ENCODE measurements at places on chromosomes 12 and 14.

DNA sequence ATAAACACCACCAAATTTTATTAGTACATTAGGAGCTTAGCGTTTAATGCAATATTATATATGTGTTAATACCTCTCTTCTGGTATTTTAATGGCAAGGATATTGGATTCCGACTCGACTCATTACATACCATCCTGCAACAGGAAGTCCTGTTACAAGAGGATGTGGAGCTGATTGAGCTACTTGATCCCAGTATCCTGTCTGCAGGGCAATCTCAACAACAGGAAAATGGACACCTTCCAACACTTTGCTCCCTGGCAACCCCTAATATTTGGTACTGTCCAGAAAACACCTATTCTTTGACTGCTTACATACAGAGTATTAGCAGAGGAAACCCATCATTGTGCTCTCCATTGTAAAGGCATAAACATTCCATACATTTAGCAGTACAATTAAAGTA is 45.2 kb downstream of the VEZT start:
- no peak for DNase-seq

DNA sequence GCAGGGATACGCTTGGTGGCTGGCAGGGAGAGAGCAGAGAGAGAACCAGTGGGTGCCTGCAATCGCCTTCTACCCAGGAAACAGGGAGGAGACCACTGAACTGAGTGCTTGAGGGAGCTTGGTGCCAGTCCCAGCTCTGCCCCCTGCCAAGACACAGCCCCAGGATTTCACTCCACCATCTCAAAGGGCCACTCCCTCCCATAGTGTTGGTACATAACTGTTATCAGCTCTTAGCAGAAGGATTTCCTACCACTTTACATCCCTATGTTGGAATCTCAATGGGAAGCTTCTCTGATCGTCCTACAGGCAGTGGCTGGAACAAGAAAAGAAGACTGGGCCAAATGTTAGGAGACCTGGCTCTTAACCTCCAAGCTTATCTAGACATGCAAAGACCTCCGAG is 157.4 kb upstream of the FOXN3 start:
- no peak for DNase-seq

GRCh38 chr12:76590131-76590530 is 30.6 kb upstream of the OSBPL8 start:
- DNase-seq = no peak

GRCh38 chr12:131699434-131699833 is 11.5 kb upstream of the SFSWAP start:
- no peak for DNase-seq

DNA sequence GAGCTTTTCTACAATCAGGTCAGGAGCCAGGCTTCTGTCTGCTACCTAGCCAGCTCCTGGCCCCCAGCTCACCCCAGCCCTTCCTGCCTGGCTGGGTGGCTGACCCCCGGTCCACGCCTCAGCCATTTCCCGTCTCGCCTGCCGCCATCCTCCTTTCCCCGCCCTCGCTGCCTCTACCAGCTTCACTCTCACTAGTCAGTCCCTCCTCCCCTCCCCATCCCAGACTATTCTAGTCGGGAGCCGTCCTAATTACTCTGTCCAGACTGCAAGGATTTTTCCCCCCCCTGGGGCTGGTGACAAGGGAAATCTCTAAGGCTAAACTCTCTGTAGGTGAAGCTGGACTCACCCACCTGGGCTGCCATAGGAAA is 825 bp downstream of the DHH start:
- no peak for DNase-seq

- no peak for DNase-seq
These were observed 114.0 kb upstream of the PRB2 start for GRCh38 chr12:11509326-11509725.

DNA sequence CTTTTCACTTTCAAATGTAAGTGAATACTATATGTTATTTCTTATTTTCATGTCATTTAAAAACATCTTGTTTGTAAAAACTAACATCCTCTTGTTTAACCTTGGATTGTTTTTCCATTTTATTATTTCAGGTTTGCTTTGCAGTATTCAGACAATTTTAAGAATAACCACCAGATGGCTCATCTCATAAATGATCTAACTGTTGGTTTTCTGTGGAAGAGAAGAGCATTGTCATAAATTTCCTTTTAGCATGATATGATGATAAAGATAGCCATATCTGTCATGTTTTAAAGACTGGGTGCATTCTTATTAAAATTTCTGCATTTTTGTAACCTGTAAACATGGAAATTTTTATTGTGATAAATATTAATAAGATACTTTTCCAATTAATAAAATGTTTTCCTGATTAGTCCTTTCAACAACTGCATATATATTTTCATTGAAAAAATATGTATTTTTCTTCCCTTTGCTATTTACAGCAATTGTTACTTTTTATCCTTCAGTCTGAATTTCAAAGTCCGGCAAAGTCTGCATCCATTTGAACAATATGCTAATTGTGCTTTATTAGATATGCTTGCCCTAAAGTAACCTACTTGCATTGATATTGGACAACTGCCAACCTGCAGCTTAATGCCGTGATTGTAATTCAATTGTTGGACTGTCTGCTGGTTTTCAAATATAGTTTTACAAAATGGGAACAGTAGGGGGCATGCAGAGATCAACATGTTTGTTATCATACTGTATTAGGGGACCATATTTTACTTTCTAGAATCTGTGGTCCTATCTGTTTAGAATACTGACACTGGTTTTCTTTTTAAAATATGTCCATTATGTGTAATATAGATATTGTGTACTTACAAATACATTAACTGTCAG is 163.4 kb downstream of the GARIN6 start:
- DNase-seq = no peak

GRCh38 chr12:27535318-27535717 is 11.3 kb downstream of the PPFIBP1 start:
- DNase-seq = no peak

DNA sequence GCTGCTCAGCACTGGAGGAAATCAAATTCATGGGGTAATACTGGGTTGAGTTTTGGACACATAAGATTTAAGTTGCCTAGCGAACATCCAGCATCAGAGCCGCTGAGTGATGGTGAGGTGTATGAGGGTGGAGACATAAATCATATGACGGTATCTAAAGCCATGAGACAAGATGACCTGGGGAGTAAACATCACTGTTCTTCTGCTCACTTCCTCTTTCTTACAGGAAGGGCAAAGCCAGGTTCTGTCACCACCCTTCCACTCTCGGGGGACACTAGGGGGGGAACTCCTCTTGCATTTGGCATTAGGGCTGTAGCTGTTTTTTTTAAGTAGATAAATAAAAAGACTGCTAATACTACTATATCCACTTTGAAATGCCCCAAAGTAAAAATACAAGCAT is 24.0 kb downstream of the PRDM4 start:
- no peak for DNase-seq

DNA sequence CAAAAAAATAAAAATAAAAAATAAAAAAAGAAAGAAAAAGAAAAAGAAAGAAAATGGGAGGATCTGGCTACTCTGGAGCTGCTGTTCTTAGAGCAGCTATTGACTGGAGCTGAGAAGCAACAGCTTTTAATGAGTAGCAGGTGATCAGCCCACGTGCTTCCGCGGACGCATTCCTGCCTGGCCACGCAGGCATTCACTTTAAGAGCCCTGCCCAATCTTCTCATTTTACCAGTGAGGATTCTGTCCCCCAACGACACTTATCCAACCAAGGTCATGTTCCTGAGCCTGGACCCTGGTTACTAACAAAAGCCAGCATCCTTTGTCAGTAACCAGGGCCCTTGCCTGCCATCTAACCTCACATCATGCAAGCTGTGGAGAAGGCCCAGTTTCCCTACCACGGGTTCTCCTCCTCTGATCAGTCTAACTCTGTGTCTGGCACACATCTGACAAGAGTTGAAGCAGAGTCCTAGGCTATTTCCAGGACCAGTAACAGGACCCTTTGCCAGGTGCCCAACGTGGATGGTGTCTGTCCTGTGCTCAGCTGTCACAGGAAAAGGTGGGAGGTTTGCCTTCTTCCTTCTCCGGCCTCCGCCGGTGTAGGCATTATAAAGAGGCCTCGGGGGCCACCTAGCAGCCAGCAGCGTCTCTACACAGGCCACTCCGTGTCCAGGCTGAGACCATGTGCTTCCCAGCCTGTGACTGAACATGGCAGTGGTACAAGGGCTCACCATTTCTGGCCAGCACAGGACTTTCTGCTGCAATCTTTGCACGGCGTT is 60.9 kb upstream of the GPATCH2L start:
- no peak for DNase-seq

DNA sequence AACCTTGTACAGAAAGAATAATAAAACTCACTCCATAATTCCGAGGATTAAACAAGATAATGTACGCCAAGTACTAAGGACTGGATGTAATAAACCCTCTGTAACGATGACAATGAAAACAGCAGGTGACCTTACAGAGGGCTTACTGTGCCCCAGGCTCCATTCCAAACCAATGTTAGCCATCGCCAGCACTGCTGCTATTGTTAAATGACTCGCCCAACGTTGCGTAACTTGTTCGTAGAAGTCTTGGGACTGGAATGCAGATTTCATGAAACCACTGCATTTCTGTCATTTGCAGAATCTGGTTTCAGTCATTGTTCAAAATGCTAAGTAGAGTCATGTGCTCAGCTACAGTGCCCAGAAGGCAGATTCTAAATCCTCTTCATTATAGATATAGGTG is 728 bp upstream of the STON2 start:
- no peak for DNase-seq

DNA sequence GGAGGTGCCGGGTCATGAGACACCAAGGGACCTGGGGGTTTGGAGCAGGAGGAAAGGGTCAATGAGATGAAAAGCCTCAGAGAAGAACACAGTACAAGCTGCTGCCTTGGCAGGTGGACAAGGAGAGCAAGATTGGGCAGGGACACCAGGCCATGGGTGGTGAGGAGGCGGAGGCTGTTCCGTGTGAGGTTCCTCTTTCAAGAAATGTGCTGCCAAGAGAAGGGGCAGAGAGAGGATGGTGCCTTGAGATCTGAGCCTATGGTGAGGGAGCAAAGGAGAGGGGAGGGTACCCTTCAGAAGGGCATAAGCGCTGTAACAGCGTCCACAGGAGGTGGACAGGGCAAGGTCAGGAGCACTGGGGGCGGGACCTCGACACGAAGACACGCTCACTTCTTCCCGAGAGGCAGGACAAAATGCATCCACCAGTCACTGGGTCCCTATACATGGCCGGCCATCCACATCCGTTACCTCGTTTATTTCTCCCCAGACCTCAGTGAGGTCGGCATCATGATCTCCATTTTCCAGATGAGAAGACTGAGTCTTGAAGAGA is 100.2 kb downstream of the B4GALNT3 start:
- no peak for DNase-seq

- DNase-seq = no peak
These were observed 22.6 kb upstream of the MDM2 start for GRCh38 chr12:68785358-68785757.

DNA sequence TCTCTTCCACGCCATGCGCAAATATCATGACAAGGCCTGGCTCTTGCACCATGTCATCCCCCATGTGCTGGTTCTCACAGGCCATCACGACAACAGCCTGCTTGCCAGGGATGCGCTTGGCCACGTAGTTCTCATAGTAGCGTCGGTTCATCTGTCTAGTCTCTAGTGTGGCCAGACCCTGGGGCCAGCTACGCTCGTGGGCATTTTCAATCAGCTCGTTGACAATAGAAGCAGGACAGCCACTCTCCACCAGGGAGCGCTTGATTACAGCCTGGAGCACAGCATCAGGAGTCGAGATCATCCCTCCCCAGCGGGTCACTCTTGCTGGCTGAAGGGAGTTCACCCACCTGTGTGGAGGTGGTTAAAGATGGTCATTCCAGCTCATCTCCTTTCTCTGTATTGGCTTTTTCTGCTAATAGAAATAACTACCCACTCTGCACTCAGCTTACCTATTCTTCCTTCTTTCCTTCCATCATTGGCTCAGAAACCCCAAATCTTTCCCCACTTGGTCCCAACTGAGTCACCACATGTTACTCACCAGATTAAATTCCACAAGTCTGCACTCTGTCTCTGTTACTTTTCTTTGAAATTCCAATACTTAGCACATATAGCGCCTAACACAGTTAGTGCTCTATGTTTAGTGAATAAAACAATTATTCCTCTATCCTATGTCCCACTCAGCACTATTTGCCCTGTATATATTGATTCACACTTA is 15.1 kb downstream of the RNF41 start:
- no peak for DNase-seq

DNA sequence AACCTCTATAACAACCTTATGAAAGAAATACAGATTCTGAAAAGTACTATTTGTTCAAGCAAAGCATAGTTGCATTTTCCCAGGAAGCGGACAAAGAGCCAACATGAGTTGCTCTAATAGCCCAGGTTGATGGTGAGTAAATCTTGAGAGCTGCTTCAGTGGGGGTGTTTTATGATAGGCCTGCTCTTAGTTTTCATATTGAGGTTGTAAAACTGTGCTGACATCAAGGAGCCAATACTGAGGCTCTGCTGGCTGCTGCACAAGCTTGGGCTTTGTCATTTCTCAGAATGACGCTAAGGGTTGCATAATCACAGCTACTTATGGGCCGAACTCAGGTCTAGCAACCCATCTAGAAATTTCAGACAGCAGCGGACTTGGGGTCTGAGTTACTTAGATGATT is 11.5 kb downstream of the TBC1D30 start:
- DNase-seq = no peak

DNA sequence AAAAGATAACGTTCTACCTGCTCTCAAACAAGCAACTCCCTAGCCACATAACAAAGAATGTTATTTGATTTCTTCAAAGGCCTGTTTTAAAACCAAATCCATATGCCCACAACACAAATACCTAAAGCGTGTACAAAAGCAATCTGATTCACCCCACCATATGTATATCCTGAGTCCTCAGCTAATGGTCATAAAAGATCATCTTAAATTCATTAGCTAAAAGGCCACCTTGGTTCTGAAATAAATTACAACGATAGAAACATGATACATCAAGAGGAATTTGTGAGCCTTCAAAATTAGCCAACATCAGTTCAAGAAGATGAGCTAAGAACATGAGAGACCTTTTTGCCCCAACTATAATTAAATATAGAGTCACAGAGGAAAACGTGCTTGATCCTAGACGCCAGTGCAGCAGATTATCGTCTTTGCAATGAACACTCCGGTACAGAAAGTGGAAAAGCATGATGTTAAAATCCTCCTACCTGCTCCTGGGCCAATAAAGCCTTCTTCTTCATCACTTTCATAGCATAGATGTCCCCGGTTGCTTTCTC is 20.0 kb downstream of the CIT start:
- DNase-seq = no peak

- no peak for DNase-seq
These were observed 28.5 kb upstream of the ANO2 start for GRCh38 chr12:5973461-5974115.

GRCh38 chr12:102746963-102747362 is 170.1 kb downstream of the PAH start:
- no peak for DNase-seq
